Stimulated activated CD4-positive, alpha-beta T cell treated with anti-CD3 and anti-CD28 coated beads, Interleukin-4, amount 100 ng/mL, for 4 hours (primary cell): ENCODE measurements at places on chromosomes 12 and 14.

GRCh38 chr14:75879031-75879430 lies 102.8 kb downstream of the TGFB3 start:
- no peak for DNase-seq

DNA sequence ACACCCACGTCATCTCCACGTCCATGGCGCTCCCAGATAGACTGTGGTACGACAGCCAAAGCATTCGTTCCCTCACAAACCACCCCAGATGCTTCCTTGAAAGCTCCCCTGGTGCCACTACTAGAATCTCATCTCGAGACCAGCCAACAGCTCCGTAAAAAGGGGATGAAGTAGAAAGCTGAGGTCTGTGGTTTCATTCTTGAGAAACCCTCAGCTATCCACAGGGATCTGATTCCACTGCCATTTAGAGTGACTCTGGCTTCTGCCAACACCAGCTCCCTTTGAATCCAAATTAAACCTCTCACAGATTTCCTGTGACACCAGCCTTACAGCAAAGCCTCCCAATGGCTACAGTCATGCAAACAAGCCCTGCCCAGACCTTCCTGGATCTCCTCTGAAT lies 18.5 kb upstream of the FOXN3 start:
- no peak for DNase-seq

DNA sequence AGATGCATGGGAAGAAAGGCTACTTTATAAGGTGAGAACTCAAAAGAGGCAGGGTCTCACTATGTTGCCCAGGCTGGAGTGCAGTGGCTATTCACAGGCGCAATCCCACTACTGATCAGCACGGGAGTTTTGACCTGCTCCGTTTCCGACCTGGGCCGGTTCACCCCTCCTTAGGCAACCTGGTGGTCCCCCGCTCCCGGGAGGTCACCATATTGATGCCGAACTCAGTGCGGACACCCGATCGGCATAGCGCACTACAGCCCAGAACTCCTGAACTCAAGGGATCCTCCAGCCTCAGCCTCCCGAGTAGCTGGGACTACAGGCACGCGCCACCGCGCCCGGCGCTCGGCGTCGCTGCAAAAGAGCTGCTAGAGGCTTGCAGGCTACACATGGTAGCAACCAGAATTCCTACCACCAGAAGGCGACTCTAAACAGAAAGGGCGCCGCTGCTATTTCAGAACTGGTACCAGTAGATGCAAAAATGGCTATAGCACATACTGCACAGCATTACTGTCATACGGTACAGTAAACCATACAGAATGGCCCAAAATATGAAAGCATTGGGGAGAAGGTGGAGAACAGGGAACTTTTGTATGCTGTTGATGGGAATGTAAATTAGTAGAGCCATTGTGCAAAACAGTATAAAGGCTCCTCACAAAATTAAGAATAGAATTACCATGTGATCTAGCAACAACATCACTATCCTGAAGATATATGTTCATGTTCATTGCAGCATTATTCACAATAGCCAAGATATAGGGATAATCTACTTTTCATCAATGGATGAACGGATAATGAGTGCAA lies 1.2 kb upstream of the NEMF start:
- peak; percentile 67 for DNase-seq

GRCh38 chr14:51131516-51131915 lies 36.6 kb upstream of the TRIM9 start:
- no peak for DNase-seq

- DNase-seq, result no peak
These were observed 31.1 kb upstream of the EIF5 start for GRCh38 chr14:103302966-103303365.

GRCh38 chr12:108884116-108885012 lies 4.5 kb downstream of the DAO start:
- peak; percentile 43 for DNase-seq

DNA sequence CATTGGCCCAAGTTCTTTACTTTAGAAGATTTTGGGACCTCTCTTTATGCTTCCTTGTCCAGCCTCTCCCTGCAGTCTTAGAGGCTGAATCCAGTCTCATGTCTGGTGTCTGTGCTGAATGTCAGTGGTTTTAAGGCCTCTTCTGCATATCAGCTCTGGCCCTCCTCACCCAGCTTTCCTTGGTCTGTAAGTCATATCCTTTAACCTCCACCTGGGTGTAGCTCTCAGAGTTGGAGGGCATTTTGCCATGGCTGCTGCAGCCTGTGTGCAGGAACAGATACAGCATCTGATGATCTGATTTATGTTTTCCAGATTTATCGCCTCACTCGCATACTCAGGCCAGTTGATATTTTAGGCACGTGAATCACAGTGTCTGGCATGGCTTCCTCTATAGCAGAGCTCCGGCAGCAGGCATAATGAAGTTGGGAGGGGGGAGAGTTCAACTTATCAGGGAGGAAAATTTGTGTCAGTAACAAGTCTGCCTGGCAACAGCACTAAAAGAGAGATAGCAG lies 335.0 kb downstream of the PCNX1 start:
- no peak for DNase-seq

- no peak for DNase-seq
These were observed 11.8 kb upstream of the ENDOU start for GRCh38 chr12:47736877-47737676.
